ENCODE measurements at places on chromosomes 5 and 9.

DNA sequence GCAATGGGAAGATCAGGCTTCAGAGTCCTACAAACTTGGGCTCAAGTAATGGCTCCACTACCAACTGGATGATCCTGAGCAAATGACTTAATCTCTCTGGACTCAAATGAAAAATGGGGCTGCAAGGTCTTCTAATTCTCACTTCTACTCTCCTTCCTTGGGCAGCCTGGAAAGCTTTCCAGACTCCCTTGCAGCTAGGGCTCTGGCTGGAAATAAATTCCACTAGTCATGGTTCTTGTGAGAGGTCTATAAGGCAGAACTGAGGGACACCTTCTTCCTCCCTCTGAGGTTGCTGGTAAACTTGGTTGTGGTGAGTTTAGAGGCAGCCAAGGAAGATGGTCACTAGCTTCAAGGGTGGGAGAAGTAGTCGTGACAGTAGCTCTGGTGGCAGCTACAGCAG is 18.6 kb downstream of the DCANP1 start:
- DNase-seq: no peak

DNA sequence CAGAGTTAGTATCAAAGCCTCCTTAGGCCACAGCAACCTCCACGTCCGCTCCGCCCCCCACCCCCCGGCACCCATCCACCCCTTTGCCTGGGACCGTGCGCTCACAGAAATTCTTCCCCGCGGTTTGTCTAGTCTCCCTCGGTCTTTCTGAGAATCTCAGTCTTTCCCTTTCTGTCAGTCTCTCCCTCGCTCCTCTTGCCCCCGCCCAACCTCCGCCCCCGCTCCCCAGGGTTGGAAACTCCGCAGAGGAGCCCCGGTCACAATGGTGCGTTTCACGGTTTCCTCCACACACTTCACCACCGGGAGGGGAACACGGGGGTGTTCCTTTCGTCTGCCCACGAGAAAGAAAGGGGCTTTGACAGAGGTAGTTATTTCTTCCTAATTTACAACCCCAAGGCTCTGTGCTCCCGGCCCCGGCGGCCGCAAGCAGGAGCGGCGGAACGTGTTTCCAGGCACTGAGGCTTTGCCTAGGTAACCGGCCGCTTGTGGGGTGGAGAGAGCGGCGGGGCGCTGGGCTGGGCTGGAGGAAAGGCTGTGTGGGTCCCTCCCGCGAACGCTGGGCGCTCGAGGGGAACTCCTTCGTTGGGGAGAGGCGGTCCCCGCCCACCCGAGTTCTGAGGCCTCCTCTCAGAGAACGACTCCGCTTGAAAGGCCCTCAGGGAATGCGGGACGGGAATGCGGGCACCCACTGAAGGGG is 2.1 kb downstream of the NR4A3 start:
- DNase-seq: peak; percentile 77

DNA sequence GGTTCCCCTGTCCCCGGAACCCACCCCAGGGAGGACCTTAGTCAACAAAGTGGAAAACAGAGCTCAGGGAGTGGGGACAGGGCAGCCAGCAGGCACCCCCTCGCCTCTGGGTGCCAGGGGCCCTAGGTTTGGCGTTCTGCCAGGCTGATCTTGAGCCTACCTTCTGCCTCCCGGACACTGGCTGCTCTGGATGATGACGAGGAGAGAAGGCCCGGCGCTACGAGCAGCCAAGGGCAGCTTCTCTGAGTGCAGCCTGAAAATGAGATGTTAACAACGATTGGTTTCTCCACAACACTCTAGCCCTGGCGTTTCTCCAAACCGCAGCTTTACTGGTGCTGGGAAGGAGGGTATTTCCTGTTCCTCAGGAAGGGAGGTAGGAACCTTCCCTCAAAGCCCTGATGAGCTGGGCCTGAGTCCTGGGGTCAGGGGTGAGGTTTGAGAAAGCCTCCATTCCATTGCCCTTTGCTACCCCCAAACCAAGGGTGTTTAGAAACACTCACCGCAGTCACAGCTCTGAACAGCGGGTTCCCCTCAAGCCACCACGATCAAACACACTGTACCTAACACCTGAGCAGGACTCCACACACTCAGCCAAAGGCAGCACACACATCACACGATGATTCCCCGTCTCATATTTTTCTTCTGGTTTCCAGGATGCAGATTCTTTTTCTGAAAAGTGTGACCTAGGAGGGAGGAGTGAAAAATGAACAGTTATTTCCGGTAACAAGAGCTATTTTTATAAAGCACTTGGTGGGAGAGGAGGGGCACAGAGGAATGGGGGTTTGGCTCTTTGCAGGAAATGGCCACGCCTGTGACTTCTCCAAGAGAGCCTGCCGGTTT is at the start of gene STING1:
Gene STING1 (minus strand): TSS at position 709 of the 840 bp plus-strand sequence. CDS start 1,054 bp downstream, outside the sequence.
- peak; percentile 66 for DNase-seq

- no peak for DNase-seq
These were observed 32.3 kb downstream of the KLHL3 start for GRCh38 chr5:137703565-137703964.

DNA sequence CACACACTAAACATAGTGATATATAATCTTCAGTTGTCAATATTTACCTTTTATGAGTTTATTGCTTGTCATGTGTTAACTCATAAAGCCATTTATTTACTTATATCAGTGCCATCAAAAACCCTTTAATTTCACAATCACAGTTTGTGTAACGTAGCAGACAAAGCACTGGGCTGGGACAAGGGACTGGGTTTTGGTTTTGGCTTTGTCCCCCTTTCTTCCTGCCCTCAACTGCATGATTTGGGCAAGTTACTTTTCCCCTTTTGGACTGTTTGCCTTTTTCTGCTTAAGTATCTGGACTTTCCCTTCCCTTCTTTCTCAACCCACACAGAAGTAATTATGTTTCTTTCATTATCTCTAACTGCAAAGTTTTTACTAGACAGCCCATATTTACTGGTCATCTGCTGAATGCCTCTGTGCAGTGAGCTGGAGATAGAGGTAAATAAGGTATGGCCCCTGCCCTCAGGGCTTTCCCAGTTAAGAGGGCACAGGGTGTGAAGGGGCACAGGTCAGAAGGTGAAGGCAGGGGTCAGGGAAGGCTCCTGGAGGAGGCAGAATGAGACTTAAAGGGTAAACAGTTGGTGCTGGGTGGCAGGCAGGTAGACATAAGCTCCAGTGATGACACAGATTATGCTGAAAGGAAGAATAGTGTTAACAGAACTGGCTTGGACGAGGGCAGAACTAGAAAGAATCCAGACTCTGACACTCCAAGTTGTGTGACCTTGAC is 14.8 kb upstream of the NR3C1 start:
- no peak for DNase-seq
